IMR-90 (cell line): ENCODE measurements at places on chromosomes 7 and 10. TPM values are rescaled to one million over a fixed set of nuclear protein-coding genes. Genes with fewer than 3 reads are reported as not detected.

ELMO1 gene
- not detected in 2 replicates for total RNA-seq

EEPD1 gene
- 7.3 and 8.1 TPM in 2 replicates for total RNA-seq

- DNase-seq, result no peak
Observed at GRCh38 chr10:32159264-32159663, 103.0 kb upstream of the KIF5B start.

DNA sequence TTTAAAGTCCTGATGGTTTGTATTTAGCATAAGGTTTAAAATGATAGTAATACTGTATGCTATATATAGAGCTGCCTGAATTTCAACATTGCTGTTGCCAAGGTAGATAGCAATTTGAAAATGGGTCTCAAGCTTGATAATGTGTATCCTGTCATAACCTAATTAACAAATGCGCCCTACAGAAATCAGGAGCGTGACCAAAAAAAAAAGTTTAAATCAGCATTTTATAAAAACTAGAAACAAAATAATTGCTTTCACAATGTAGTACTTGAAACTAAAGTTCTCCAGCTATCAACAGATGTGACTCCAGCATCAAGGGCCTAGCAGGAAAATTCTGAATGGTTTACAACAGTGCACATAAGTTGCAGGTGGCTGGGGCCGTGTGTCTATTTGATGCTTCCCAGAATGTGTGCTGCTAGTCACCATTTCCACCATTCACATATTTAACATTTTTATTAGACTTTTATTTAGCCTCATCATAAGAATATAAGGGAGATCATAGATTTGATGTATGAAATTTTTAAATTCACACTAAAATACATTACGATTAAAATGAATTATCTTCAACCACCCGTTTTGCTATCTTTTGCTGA, 14.1 kb downstream of the FXYD4 start:
- no peak for DNase-seq

DNA sequence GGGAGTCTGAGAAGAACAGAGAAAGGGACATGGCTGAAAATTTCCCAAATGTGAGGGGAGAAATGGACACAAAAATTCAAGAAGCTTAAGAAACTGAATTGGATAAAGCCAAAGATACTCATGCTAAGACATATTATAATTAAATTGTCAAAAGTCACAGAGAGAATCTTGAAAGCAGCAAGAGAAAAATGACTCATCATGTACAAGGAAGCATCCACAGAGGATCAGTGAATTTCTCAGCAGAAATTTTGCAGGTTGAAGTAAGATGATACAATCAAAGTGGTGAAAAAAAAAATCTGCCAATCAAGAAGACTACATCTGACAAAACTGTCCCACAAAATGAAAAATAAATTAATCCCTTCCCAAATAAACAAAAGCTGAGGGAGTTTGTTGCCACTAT, 56.8 kb downstream of the MPP7 start:
- DNase-seq, result no peak

- no peak for DNase-seq
Observed at GRCh38 chr7:110889335-110889734, 201.6 kb upstream of the LRRN3 start.

BICC1 gene
- total RNA-seq, result 38.9 and 42.5 TPM in 2 replicates

FEZF1 gene
- not detected in 2 replicates for total RNA-seq

ANAPC16 gene
- 26.3 and 35.3 TPM in 2 replicates for total RNA-seq

DNA sequence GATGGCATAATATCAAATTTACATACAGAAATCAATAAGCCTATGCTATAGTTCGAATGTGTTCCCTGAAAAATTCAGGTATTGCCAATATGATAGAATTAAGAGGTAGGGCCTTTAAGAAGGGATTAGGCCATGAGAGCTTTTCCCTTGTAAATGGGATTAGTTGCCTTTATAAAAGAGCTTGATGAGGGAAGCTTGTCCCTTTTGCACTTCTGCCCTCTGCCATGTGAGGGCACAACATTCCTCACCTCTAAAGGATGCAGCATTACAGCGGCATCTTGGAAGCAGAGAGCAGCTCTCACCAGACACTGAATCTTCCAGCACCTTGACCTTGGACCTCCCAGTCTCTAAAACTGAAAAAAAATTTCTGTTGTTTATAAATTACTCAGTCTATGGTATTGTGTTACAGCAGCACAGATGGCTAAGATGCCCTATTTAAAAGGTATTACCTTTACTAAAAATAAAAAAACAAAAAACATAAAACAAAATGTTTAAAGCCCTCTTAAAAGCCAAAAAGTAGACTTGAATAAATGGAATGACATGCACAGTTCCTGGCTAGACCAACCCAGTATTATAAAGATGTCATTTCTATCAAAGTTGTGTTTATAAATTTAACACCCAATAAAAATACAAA, 909.6 kb downstream of the REEP3 start:
- DNase-seq, result no peak

SFTPD gene
- not detected in 2 replicates for total RNA-seq

ZDHHC6 gene
- 17.4 and 22.2 TPM in 2 replicates for total RNA-seq

ASZ1 gene
- total RNA-seq, result not detected in 2 replicates

DNA sequence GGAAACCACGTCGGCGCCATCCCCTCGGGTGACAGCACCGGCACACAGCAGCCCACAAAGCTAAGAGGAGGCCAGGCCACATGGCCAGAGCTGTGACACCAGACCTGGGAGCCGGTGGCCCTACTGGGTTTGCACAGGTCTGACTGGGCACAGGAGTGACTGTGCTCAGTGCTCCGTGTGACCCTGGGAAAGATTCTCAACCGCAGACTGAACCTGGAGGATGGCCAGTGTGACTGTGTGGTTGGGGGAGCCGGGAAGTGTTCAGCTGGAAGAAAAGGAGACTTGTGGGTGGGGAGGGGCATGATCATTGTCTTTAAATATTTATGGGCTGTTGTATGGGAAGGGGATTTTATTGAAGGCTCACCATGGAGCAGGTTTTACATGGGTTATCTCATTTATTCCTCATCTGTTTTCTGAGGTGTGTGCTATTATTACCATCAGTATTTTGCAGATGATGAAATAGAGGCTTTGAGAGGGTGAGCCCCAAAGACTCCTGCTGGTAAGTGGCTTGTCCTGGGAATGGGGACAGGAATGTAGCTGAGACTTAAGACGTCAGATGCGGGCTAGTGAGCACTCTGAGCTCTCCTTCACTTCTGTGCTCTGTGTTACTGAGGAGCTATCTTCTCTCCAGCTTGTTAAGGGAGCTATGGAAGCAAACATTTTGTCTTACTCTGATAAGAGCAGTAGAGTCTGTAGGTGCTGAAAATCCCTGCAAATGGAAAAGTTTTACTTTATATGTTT, 127.5 kb downstream of the TMEM178B start:
- no peak for DNase-seq

GLI3 gene
- total RNA-seq, result 1.3 and 1.7 TPM in 2 replicates

DNA sequence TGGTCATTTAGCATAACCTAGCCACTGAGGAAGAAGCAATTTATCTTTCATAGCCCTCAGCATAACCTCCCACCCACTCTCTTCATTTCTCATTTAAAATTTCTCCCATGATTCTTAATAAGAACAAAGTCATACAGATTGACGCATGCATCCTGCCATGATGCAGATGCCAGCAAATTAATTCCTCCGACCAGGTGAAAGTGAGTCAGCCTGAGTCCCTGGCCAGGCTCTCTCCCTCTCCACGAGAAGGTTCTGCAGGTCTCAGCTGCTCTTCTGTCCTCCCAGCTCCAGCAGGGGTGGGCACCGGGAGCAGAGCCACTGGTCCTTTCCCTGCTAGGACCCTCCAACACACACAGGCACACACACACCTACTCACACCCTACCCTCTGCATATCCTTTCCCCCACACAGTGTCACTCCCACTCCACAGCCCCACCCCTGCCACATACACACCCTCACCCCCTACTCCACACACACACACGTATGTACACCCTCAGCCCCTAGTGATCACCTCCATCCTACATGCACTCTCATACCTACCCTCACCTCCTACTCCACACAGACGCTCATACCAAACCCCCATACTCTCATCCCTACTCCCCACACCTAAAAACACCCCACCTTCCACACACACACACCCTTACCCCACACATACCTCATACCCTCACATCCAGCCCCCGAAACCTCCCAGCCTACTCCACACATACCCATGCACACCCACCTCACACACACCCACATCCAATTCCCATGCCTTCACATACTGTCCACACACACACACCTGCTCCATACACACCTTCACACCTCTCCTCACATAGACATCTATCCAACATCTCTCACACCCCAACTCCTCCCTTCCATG, 78.0 kb downstream of the FAM13C start:
- no peak for DNase-seq

DNA sequence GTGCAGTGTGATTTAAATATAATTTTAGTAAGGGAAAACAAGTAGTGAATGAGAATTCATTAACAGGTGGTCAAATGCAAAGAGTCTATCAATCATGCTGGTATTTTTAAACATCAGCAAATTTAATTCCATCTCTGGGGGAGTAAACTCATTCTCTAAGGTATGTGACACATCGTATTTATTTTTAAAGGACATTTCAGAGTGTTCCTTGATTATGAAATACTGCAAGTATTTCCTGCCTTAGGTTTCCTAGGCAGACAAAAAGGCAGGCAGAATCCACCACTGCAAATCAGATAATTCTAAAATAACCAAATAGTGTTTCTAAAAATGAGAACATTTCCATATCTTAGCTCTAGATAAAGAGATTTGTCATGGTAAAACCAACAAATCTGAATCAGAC, 193.8 kb downstream of the LRRTM3 start:
- no peak for DNase-seq

MLXIPL gene
- total RNA-seq, result not detected in 2 replicates

GNG11 gene
- 6.1 and 11.1 TPM in 2 replicates for total RNA-seq

DNA sequence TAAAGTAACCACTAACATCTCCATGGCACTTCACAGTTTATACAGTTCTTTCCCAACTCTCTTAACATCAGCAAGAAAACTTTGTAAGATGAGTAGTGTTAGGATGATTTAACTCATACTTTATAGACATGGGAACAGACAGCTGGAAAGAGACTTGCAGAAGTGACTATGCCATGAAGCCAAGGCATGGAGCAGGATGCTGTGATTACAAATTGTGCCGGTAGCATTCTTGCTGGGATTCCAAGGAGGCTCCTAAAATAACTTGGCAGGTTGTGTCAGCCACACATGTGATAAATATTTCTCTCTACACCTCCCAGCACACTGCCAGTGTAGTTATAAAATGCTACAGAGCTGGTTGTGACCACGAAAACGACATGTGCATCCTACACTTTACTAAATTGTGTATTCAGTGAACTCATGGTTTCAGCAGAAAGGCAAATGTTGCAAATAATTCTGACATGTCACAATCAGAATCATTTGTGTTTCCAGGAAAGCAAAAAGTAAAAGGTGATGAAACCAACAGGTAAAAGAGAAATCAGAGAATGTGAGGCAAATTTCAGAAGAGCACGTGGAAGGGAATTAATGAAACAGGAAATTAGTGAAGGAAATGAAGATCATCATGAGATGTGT, 5.6 kb upstream of the CYP3A4 start:
- DNase-seq, result no peak

LAMB4 gene
- total RNA-seq, result under 0.01 and 0.18 TPM in 2 replicates

LIPM gene
- total RNA-seq, result not detected in 2 replicates

NXPH1 gene
- not detected in 2 replicates for total RNA-seq

DNA sequence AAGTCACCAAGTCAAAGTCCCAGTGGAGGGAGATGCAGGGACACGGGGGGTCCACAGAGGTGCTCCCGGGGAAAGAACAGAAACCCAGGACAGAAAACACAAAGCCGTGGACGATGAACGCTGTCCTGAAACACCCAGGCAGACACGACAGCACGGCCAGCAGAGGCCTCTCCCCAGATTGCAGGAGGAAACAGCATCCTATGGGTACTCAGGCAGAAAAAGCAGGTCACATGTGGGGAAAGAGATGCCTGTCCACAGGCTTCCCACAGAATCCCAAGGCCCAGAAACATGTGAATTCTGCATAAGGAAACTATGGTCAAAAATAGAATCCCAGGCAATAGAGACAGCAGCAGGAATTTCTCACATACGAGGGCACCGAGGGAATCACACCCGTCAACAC, 53.6 kb upstream of the ADGRA1 start:
- no peak for DNase-seq

DNA sequence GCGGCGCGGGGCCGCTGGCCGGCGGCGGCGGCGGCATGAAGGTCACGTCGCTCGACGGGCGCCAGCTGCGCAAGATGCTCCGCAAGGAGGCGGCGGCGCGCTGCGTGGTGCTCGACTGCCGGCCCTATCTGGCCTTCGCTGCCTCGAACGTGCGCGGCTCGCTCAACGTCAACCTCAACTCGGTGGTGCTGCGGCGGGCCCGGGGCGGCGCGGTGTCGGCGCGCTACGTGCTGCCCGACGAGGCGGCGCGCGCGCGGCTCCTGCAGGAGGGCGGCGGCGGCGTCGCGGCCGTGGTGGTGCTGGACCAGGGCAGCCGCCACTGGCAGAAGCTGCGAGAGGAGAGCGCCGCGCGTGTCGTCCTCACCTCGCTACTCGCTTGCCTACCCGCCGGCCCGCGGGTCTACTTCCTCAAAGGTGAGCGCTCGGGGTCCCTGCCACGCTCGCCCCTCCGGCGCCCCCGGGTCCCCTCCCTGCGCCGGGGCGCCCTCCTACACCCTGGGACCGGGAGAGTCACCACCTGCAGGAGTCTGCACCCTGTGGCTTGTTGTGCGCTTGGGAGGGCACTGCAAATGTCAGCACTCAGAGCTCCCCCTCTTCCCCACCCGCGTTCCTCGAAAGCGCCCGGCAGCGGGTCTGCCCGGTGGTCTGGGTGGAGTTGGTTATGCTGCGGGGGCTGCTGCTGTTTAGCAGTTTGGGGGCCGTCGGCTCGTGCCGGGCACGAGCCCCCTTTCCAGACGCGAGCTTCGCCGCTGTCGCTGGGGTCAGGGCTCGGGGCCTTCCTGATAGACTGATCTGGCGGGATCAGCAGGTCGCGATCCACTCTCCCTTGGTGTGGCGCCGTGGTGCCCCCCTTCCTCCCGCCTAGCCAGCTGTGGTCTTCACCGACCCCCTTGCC, 627 bp downstream of the DUSP5 start:
- DNase-seq, result peak; percentile 48

IGFBP1 gene
- not detected in 2 replicates for total RNA-seq

DNA sequence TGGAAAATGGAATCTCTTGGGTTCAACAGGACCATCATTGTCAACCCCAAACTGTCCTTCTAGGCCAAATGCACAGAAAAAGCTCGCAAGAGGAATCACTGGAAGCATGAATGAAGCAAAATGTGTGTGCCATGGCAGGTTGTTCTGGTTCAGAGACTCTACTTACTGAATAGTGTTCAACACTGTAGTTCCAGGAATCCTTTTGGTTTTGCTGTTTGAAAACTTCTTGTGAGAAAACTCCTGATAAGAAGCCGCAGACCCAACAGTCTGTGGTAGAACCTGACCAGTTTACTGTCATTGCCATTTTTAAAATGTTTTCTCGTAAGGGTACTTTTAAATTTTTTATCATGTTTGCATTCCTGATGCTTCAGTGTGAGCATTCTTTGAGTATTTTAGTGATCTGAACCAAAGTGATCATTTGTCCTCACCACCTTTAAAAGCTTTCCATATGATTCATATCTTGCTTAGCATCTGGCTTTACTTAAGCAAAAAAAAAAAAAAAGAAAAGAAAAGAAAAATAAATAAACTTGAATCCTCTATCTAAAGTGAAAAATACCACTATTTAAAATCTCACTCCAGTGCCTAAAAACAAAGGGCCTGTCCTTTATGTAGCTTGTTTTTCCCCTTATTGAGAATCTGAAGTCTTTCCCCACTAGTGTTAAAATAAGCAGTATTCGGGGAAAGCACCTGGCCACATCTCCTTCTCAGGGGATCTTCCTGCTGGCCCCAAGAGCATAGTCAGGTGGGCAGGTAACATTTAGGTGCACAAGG, 92.4 kb downstream of the WNT2 start:
- DNase-seq, result peak; percentile 95

- DNase-seq, result no peak
Observed at GRCh38 chr10:70973275-70973674, 84.9 kb upstream of the PCBD1 start.
